ENCODE measurements at places on chromosomes 11 and 22.

DNA sequence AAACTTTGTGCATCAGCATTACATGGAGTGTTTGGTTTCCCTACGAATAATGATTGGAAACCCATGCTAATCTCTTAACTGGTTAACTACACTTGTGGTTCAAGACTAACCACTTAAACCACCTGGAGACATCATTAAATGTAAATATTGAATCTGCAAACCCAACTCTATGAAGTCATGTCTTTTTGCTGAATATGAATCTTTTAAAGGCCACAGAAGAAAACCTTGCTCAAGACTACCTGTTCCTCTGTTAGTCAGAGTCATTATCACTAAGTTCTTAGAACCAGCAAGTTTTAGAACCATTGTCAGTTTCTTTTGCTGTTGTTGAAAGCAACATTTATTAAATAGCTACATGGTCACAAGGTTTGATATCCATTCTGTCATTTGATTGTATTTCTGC lies 70.7 kb downstream of the SIK2 start:
- DNase-seq, result no peak

DNA sequence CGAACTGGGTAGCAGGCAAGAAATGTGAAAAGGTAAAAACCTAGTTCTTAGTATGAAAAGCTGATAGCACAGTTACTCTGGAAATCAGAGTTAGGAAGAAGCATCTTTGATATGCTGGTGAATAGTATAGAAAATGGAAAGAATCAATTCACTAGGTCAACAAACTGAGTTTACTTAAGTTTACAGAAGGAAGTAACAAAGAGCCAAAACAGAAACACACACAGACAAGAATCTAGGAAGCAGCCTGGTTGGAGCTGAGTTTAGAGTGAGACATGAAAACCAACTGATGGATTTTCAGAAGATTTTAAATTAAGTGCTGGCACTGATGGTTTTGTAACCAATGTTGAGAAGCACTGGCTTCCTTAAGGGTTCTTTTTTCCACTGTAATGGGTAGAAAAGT lies 296.3 kb downstream of the CADM1 start:
- DNase-seq, result no peak

GRCh38 chr11:134644476-134645456 lies 232.7 kb upstream of the B3GAT1 start:
- DNase-seq, result no peak

- no peak for DNase-seq
Measured at GRCh38 chr11:46490666-46491065, 99.1 kb upstream of the CHRM4 start.

DNA sequence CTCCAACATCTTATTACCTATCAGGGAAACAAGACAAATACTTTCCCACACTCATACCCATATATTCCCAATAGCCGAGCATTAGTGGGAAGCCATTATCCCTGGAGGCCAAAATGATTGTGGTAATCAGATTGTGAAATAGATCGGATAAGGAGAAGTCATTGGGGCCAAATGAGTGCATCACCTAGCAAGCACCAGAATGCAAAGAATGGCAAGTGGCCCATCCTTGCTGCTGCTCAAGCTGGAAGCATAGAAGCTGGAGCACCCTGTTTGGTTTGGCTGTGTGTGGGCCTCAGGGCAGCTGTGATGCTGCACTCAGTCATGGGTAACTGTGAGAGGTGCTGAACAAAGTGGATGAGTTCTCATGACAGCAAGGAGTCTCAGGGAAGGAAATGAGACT lies 18.7 kb upstream of the DBX1 start:
- DNase-seq, result no peak

- no peak for DNase-seq
Measured at GRCh38 chr11:117171007-117171403, 7.5 kb upstream of the SIDT2 start.

DNA sequence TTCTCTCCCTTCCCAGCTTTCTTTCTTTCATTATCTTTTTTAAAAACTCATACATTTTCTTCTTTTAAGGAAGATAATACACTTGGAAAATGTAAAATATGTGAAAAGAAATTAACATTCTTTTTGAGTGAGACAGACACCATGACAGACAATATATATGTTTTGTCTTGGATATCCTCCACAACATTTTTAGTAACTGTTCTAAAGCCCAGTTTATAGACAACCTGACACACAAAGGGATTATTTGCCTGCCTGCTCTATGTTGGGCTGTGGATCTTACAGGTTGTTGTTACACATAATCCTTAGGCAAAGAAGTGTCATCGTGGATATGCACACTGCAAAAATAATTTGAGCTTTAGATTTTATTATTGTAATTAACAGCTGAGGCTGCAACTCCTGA lies 301.4 kb upstream of the PDGFD start:
- DNase-seq, result no peak

- no peak for DNase-seq
Measured at GRCh38 chr11:67364169-67364568, 9.2 kb downstream of the CLCF1 start.

DNA sequence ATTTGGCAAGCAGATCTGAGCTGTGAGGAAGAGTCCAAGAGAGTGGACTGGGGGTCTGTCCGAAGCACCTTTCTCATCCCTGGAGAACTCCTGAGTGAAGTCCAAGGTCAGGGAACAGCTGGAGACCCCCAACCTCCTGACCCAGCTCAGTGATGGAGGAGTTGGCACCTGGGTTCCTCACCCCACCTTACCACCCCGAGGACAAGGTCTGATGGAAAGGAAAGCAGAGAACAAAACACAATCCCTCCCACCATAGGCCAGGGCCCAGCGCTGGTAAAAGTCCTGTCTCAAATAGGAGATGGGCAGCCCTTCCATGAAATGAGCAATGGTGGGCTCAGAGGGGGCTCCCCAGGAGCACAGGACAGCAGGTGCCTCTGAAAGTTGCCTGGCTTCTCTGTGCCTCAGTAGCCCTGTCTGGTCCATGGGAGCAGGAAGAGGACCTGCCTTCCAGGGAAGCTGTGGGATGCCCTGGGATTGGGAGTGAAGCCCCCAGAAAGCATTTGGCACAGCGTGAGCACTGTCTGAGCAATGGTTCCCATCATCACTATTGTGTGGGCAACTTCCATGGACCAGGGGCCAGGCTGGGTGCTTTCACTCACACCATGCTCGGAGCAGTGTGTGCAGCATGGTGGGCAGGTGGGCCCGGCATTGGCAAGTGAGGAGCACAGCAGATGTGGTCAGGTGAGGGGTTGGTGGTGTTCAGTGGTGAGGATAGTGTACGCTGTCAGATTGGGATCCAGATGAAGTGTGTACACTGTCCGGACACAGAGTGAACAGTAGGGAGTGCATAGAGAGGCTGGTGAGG lies 7.5 kb downstream of the TRIM29 start:
- DNase-seq, result no peak

GRCh38 chr11:93477684-93478234 lies 65.4 kb downstream of the SMCO4 start:
- DNase-seq, result no peak

- DNase-seq, result no peak
Measured at GRCh38 chr22:37965940-37966664, 12.6 kb downstream of the POLR2F start.

DNA sequence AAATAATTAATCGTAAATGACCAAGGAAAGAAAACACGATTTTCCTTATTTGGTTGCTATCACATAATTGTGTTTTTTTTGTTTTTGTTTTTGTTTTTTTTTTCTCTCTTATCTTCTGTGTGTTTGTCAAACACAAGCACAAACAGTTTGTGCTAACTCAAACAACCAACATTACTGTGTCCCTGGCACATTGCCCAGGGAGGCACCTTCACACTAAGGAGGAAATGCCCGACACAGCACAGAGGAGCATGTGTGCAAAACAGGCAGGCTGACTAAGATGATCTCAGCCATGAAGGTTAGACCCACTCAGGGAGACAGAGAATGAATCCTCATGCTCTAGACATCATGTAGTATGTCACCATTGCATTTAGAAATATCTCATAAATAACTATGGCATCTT lies 130.1 kb downstream of the SOX6 start:
- DNase-seq, result no peak

- DNase-seq, result no peak
Measured at GRCh38 chr11:72229336-72229924, 4.9 kb downstream of the INPPL1 start.

DNA sequence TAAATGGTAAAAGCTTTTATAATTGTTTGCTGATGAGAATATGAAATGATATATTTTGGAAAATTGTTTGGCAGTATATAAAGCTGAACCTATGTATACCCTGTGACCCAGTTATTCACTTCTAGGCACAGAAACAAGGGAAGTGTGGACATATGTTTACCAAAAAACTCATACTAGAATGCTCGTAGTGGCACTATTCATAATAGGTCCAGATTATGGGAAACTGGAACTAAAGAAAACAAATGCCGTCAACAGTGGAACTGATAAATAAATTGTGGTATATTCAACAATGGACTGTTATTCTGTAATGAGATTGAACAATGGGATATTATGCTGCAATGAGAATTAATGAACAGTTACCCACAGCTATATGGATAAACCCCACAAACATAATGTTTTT lies 32.8 kb downstream of the CSTPP1 start:
- DNase-seq, result no peak

GRCh38 chr11:73353422-73353821 lies 22.8 kb upstream of the RELT start:
- DNase-seq, result no peak

- DNase-seq, result no peak
Measured at GRCh38 chr11:64229744-64230170, 591 bp upstream of the DNAJC4 start.

DNA sequence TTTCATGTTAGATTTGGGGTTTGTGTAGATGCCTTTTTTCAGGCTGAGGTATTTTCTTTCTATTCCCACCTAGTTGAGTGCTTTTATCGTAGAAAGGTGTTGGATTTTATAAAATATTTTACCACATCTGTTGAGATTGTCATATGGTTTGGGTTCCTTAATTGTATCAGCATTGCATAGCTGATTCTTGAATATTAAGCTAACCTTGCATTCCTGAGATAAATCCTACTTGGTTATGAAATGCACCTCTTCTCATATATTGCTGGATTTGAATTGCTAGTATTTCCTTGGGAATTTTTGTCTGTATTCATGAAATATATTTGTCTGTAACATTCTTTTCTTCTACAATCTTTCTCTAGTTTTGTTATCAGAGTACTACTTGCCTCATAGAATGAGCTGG lies 10.1 kb downstream of the XKR3 start:
- no peak for DNase-seq

- DNase-seq, result no peak
Measured at GRCh38 chr11:125679397-125679796, 1.2 kb downstream of the ACRV1 start.

- DNase-seq, result no peak
Measured at GRCh38 chr22:20451920-20452319, 14.3 kb upstream of the SCARF2 start.

DNA sequence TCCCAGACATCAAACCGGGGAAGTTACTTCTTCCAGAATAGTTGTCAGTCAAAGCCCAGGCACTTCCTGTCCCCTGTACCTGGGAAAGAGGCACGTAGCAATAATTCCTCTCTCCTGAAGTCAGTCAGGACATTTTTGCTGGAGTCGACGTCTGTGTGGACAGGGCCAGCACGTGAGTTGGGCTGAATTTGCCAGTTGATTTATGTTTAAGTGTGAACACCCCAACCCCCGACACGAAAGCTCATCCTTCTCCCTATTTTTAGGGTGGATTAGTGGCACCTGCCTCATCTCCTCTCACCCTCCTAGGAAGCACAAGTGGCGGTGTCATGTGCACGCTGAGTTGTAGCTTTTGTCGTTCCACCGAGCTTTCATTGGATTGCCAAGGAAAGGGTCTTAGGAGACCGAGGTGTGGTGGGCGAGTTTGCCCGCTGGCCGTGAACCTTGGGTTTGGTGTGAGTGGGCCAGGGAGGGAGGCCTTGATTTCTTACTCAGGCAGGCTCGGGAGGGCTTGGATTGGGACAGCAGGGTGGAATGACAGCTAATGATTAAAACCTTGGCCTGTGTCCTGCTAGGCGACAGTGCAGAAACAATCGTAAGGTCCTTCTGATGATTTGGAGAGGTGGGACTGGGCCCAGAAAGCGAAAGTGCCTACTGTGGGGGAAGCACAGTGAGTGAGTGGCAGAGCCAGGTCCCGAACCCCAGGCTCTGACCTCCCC lies 87.0 kb upstream of the CRYBB3 start:
- no peak for DNase-seq

DNA sequence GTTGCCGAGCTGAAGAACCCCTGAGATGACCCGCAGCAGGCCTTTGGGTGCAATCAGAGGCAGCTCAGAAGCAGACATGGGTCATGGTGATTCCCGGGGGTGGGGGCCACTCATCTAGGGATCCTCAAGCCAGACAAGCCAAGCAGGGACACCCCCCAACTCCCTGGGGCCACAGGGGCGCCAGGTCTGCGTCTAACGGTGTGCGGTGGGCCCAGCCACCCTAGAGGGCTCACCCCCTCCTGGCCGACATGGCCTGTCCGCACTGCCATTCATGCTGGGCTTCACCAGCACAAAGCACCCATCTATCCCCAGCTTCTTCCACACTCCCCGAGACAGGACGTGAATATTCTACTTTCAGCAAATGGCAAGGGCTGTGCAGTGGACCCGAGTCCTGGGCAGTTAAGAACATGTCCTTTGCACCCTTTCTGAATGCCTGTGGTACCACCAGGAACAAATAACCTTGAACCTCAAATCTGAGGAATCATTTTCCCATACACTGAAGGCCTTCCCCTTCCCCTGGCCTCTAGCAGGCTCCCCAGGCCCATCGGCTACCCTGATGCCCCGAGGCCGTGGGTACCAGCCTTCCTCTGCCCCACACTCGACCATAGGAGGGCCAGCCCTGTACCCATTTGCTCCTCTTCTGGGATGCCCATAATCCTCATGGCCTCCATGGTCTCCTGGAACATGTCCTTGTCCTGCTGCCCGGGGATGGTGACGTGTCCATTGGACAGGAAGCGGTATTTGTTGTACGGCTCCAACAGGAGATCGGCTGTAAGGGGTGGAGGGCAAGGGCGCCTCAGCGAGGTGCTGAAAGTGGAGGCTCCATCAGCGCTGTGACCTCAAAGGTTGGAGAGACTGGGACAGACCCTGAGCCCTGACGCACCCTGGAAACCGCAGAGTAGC lies 66.9 kb downstream of the APOL1 start:
- DNase-seq, result no peak

DNA sequence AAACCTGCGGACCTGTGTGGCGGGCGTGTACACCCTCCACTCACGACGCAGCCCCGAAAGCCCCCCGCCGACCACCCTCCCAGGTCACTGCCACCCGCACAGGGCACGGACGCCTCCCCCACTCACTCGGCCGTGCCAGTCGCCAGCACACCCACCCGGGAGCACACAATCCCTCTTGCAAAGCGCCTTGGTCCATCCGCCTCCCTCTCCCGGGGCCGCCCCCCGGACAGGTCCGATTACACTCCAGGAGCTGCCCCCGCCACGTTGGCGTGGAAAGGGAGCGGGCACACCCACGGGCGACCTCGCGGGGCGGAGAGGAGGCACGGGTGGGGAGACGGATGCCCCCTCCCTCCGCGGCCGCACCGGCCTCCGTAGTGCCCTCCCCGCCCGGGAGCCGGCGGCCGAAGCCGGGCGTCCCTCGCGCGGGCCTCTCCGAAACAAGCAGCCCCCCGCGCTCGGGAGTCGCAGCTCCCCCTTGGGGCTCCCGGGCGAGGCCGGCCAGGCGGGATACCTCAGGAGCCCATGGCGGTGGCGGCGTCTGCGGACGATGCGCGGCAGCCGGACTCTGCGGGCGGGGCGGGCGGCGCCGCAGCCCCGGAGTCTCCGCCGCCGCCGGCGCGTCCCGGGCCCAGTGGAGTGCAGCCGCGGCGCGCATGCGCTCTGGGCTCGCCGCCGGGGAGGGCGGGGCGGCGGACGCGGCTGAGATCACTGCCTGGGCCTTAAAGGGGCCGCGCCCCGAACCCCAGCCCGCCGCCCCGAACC lies at the start of gene TMEM184B:
TSS of gene TMEM184B (minus strand) at position 638 of the 762 bp plus-strand sequence. CDS start 25,049 bp downstream, outside the sequence.
- DNase-seq, result peak; percentile 58

GRCh38 chr11:62857541-62857982 lies 18.2 kb upstream of the WDR74 start:
- no peak for DNase-seq

- no peak for DNase-seq
Measured at GRCh38 chr11:12430954-12431595, 53.7 kb downstream of the PARVA start.
